ENCODE measurements at places on chromosomes 11 and 22.

- no peak for DNase-seq
Observed at GRCh38 chr22:23742505-23743264, 8.2 kb downstream of the ZNF70 start.

GRCh38 chr11:38759394-38759793 is 2161.4 kb upstream of the RAG2 start:
- DNase-seq, result no peak

- DNase-seq, result no peak
Observed at GRCh38 chr11:75626889-75627529, 41.8 kb downstream of the MAP6 start.

GRCh38 chr11:14625586-14626205 is 17.9 kb upstream of the PDE3B start:
- no peak for DNase-seq

DNA sequence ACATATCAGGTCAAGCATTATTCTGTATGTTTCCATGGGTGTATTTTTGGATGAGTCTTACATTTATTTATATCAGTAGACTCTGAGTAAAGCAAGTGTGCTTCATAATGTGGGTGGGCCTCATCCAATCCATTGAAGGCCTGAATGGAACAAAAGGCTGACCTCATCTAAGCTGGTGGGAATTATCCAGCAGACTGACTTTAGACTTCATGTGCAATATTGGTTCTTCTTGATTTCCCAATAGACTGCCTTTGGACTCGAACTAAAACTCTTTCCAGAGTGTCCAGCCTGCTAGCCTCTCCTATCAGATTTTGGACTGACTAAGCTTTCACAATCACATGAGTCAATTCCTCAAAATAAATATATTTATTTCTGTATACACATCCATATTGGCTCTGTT is 116.2 kb downstream of the KIF18A start:
- no peak for DNase-seq

DNA sequence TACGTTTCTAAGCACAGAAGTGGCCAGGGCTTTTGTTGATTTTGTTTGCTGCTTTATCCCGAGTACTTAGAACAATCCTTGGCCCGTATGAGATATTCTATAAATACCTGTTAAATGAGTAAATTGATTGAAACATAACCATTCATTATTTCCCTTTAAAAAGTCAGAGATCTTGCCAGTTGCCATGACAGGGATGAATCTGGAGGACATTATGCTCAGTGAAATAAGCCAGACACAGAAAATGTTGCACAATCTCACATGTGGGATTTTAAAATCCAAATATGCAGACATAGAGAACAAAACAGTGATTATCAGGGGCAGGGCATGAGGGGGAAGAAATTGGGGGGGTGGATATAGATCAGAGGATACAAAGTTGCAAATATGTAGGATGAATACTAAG is 1240.1 kb downstream of the LRRC4C start:
- DNase-seq, result no peak

DNA sequence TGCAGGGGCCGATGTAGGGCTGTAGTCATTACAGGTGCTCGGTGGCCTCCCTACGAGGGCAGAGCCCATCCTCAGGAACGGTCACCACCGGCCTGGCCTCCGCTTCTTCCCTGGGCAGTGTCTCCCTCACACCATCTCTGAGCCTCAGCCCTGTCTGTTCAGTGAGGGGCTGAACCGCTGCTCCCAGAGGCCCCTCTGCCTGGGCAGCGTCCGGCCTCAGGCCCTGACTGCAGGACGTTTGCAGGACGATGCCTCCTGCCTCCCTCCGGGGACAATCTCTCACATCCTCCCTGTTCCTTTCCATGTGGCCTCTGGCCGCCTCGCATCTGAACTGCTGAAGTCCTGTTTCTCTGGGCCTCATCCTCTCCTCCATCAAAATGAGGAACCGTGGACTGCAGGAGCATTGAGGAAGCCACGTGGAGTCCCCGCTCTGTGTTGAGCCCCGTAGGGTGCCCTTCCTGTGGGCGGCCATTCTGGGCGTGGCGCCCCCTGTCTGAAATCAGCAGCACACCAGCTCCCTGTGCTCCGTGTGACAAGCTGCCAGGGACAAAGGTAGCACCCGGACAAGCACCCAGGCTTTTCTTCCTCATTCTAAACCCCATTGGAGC is 933.5 kb downstream of the BRD1 start:
- no peak for DNase-seq

DNA sequence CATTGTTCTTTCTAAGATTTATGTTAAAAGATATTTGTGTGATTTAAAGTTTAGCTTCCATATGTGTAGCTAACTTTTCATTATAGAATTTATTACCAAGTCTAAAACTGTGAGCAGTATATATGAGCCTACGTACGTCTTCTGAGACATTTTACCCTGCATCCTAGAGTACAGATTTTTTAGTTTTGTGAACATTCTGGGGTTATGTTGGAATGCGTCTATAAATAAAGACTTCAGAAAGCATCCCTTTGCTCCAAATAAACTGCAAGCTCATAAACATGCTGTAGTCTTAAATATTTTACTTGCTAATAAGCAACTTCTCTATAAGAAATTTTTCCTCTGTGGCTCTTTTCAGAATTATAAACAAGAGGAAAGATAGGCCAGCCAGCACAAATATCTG is 236.5 kb downstream of the DDX10 start:
- DNase-seq, result no peak

DNA sequence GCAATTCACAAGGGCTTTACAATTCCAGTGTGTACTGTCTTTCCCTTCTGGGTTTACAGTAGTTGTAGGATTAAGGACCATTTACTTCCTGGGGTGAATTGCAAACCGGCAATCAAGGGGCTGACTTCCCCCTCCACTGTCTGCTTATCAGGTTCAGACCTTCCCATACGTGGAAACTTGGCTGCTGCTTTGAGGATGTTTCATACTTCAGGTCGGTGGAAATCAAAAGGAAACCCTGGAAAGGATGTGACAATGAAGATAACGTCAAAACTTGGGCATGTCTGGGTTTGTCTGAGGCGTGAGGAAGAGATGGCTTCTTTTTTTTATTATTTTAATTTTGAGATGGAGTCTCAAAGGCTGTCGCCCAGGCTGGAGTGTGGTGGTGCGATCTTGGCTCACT is 2.1 kb upstream of the RTCB start:
- no peak for DNase-seq

DNA sequence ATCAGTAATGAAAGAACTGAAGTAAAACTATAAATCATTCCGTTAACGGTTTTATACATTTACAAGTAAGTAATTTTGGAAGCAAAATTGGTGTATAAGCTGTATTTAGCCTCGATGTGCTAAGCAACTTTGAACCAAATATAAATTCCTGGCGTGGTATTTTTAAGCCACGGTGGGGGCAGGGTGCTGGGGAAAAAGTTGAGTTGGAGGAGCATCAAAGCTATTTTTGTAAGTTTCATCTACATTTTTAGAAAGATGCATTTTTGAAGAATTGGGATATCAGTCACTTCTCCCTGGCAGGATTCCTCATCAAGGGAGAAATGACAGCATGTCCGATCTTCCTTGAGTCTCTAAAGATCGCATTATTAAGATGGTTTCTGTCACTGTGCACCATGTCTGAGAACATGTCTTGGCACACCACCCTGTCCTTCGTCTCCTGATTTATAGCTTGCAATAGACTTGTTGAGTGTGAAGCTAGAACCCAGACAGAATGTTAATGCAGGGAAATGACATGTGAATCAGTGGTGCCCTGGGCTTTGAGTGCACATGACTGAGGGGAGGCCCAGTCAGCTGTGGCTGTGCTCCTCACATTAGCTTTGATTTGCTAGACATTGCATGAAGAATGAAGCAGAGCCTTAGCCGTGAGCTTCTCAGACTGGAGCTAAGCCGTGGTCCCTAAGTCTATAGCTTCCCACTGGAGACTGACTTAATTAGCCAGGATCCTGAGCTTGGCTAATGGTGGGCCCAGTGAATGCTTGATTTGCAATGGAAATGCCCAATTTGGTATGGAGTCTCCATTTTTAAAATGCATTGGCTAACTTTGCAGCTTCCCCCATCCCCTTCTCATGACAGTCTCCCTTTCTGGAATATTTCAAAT is 127.0 kb downstream of the COMMD9 start:
- DNase-seq, result no peak

GRCh38 chr22:35418088-35418487 is 18.1 kb downstream of the MCM5 start:
- no peak for DNase-seq

GRCh38 chr11:115360186-115360824 is 143.9 kb downstream of the CADM1 start:
- no peak for DNase-seq

DNA sequence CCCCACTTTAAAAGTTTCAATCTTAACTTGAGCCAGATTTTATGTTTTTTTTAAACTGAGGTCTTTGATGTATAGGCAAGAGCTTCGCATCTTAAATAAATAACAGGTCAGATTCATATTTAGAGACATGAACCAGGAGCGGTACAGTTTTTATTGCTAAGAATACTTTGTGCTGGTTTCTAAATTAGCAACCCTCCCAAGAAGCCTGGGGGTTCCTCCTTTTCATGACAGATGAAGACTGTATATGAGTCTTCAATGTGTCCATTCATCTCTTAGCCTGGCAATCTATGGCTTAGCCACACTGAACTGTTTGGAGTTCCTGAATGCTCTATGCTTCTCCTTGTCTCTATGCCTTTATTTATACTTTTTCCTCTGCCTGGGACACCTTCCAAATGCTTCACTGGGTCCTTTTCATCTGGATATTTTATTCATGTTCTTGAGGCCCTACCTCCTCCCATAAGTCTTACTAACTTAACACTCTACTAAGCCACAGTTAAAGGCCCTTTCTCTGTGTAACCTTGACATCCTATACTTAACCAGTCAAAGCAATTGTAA is 338.6 kb downstream of the INSC start:
- DNase-seq, result no peak

- no peak for DNase-seq
Observed at GRCh38 chr11:70146299-70146698, 56.8 kb upstream of the FADD start.

DNA sequence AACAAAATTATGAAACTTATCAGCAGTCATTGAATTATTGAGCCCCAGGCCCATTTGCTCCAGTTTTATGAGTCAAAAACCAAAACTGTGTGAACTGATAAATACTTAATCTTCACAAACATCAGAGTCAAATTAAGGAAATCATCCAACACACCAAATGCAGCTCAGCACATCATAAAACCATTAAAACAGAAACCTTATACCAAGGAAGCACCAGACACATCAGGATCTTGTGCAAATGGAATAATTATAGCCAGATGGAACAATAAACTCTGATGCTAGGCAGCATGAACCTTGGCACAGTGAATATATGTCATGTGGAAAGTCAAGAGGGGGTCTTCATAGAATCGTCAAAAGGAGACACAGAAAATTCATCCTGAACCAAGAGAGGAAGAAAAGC is 410.7 kb upstream of the API5 start:
- DNase-seq, result no peak
